HTR-8/SVneo (cell line): ENCODE measurements at places on chromosomes 7 and 10.

GRCh38 chr10:71306979-71307378 lies 12.1 kb upstream of the SLC29A3 start:
- no peak for DNase-seq

- no peak for DNase-seq
Measured at GRCh38 chr10:116385994-116386809, 41.4 kb upstream of the PNLIPRP3 start.

DNA sequence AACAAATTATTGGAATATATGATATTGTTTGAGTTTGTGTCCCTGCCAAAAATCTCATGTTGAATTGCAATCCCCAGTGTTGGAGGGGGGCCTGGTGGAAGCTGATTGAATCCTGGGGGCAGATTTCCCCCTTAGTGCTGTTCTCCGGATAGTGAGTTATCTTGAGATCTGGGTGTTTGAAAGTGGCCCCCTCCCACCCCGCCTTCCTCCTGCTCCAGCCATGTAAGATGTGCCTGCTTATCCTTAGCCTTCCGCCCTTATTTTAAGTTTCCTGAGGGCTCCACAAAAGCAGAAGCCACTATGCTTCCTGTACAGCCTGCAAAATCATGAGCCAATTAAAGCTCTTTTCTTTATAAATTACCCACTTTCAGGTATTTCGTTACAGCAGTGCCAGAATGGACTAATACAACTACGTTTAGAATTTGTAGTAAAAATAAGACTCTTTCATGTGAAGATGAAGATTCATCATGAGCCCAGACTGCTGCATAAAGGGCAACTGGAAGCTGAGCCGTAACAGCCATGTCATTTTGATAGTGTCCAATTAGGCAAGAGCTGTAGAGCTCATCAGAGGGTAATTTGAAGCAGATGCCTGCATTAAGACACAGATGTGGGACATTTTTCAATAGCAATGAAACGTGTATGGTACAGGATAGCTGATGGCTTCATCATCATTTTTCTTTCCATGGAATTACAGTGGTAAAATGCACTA lies 1007.2 kb downstream of the REEP3 start:
- no peak for DNase-seq

DNA sequence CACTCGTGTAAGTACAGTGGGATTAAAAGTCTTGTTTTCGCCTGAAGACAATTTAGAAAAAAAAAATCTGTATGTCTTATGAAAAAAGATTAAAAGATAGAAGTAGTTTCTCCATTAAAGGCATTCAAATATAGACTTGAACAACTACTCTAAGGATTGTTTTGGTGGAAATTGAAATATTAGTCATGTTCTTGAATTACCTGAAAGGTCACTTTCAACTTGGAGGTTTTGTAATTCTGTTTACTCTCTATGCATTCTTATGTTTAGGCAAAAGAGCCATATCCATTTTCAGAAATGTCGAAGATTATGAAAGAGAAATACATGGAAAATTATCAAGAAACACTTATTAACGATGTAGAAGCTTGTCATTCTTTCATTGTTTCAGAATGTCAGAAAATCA lies 373.7 kb downstream of the ARL4A start:
- DNase-seq: no peak

DNA sequence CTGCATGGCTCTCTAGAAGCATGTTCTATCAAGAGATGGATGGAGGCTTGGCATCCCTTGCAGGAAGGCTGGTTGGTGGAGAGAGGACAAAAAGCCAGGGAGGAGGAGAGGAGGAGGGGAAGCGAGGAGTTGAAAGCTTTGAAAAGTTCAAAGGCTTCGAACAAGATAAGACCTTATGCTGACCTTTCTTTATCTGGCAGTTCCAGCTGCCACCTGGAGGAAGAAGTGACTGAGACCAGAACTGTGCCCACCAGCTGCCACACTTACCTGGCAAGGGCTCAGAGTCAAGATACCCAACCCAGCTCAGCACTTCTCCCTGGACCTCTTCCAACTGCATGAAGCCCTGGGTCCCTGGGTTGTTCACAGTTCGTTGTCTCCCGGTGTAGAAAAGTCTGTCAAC lies 14.8 kb downstream of the CCL24 start:
- DNase-seq: no peak
